Neuronal stem cell (in vitro differentiated cells): ENCODE measurements at places on chromosomes 2 and 18.

DNA sequence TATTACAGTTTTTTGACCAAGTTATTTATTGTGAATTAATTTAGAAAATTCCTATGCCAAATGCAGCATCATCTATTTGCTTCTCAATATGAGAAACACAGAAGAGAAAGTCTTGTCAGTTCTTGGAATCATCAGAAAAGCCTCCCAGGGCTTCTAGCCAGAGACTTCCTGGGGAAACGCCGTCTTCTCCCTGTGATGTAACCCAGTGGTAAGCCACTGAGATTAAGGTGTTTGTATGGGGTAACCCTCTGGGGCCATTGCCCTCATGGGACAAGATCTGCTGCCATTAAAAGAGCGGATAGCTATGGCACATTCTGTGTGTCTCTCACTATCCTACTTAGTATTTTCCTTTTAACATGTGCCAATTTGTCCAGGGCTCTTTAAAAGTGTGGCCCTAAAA, 28.0 kb downstream of the ANKRD29 start:
- DNase-seq: no peak

DNA sequence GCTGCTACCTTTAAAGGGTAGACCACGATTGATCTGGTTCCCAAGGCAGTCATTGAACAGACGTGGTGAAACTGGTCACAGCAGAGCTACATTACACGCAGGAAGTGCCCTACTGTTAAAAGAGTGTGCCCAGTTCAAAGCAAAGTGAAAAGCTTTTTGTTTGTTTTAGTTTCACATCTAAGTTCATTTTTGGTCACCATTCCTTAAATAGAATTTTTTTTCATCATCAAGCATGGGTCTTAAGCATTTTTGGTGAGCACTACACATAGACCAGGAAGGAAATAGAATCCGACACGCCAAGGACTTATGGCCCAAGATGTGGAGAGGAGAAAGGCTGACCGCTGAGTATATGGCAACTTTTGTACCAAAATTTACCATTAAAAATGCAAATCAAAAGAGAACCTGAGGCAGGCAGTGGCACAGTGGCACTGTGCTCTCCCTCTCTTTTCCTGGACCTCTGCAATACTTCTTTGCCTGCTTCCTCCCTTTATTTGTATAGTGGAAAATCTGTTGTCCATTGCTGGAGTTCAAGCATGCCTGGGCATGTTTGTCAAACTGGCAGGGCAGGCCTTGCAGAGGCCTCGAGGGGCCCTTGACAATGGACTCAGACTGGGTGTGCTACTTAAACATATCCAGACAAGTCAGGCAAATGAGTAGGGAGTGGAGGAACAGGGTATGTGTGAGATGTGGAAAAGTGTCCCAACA, 42.6 kb upstream of the HNRNPA3 start:
- no peak for DNase-seq

DNA sequence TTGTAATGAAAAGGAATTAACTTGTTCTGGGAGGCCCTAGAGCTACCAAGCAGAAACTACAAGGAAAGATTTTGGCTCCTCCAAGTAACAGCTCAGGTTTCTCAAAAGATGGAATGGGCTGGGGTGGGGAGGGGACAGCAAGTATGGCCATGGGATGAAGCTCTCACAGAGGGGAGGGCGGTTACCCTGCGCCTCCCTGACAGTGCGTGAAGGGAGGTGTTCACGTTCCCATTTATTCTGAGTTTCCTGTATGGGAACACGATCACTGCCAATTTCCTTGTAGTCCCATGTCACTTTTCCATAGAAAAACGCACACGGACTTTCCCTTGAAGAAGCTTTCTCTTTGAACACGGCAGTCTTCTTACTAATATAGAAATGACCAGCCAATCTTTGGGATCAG, 17.0 kb downstream of the CDC42EP3 start:
- DNase-seq: no peak

DNA sequence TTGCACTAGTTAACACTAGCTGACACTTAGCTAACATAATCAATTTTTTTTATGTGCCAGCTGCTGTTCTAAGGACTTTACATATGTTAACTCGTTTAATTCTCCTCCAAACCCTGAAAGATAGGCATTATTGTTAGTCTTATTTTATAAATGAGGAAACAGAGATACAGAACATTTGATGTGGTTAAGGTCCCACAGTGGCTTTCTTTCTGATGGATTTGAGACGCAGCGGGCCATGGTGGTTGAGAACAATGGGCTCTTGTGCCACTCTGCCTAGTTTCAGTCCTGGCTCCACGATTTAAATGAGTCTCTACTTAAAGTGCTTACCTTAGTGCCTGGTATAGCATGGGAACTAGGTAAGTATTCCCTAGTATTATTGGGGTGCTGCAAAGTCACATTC, 201.9 kb upstream of the SPRED2 start:
- no peak for DNase-seq

DNA sequence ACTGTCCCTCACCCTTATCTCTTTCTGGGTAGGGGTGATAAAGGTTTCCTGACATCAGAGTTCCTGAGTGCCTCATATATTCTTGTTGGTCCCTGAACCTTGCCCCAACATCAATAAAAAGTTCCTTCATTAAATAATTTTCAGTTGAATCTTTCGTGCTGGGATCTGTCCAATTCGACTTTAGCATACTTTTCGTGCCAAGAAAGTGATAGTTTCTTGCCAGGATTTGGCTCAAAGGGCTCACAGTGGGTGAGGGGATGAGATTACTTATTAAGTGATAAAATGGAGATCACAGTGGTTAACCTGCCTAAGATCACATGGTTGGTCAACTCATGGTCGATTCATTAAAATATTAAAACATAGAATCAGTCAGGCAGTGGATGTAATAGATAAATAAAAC, 93.8 kb upstream of the SLC8A1 start:
- no peak for DNase-seq

DNA sequence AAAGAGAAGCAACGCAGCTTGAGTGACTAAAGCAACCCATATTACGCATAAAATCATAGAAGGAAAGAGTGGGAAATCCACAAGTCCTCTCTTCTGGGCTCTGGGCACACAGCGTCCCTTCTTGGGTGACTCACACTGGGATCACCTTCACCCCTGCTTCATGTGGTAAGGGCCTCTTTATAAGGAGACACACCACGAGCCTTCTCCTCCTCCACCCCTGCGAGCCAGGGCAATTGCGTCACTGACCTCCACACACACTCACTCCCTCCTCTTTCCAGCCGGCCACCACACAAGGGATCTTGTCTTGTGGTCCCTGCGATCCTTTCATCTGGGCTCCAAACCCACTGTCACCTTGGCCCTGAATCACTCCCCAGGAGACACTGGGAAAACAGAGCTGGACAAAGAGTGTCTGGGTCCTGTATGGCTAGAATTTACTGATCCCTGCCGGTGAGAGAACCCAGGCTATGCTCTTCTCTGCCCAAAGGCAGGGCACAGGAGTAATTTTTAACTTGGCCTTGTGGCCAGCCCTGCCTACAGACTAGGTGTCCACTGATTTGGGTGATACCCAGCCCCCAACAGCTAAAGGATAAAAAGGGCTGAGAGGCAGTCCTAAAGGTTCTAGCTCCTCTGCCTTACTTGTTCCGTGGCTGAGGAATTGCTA, 35.3 kb downstream of the NHEJ1 start:
- DNase-seq: no peak

DNA sequence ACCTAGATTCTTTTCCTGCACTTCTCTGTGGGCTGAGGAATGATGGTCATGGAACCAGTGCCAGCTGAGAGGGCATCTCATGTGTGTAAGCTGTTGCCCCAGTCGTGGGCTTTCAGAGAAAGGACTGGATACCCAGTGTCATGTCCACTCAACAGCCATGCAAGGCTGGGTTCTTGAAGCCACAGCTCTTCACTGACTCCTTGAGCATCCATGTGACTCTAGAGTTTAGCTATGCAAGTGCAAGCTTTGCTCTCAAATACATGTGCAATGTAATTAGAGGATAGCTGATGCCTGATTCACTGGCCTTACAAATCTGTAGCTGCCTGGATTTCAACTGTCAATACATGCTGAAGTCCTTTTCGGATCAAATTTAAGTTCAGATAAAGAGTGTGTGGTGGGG, 46.8 kb upstream of the EML6 start:
- DNase-seq: no peak

DNA sequence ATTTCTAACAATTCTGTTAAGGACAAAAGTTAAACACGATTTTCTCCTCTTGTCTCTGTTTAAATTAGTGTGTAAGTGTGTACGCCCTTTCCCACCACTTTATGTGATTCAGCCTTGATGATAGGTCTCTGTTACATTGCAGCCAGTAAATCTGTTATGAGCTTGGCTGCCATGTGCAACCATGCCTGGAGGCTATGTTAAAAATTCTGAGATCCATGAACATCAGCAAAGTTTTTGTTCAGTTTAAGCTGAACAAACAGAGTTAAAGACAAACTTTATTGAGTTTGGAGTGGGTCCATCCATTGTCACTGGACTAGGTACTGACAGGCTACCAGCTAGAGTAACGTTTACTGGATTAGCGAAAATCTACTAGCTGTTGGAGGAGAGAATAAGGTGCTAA, 110.4 kb downstream of the NCKAP5 start:
- DNase-seq: no peak
